AG20443 (cell line): ENCODE measurements at places on chromosomes 3 and 15.

GRCh38 chr15:77075528-77075927 is 4.6 kb upstream of the TSPAN3 start:
- DNase-seq: peak; percentile 43

DNA sequence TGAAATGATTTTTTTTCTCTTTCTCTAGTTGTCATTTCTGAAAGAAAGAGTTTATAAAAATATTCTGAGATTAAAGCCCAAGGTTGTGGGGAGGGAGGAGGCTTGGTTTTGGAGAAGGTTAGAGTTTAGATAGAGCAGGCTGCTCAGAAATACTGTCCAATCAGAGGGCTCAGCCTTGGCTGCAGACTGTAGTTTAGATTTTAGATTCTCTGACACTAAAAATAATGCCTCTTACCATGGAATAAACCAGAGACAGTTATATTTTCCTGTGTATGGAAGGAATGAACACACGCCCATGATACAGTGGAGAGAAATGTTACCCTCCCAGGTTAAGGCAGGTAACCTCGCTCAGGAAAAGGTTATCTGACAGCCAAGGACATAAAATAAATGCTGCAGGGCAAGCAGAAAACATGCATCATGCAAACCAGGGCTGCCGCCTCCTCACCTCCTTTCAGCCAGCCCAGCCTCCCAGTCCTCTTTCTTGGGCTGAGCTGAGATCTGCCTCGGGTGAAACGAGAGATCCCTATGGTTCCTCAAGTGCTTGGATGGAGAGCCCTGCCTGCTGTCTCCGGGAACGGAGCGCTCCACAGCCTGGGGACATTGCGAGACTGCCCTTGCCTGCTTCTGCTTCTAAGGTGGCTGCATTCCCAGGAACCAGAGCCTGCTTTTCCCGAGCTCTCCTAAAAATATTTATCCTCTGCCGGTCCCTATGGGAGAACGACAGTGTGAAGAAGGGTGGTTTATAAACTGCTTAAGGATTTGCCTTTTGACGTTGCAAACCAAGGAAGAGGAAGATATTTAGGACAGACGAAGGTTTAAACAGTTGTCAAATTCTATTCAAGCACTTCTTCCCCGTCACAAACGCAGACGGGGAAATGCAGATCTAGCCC is 848 bp downstream of the NCEH1 start:
- peak; percentile 35 for DNase-seq

DNA sequence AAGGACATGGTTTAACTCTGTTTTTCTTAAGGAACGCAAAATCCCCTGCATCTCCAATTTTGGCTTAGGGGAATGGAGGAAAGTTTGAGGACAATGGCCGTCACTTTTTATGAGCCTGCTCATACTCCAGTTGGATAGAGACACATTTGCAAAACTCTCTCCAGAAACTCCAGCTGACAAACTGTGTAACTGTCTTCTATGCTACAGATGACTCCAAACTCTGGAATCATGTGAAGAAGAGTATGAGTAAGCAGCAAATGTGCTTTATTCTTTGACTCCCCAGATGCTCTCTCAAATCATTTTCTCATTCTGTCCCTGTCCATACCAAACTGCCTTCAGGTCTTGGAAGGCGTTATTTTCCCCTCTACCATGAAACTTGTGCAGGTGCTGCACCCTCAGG is 226.5 kb upstream of the GPR149 start:
- no peak for DNase-seq

DNA sequence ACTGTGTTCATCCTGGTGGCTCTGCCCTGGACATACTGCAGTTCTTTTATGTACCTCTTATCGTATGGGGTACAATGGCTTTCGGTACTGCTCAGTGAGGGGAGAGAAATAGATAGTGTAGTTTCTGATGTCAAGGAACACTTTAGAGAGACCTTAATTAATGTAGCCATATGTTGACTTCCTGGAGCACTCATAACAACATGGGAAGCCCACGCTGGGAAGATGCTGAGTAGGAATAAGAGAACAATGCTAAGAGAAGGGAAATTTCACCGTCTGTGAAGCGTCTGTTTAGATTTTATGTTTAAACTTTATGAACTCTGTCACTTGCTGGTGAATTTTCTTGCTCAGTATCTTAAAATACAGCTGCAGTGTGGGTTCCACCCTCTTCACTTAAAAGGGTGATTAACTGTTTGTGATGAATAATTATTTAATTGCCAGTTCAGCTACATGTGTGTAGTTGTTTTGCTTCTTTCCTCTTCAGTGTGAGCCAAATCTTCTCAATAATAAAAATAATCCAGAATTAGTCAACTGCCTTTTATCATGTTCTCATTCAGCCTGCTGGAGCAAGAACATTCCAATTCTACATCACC is 373.1 kb upstream of the TPRG1 start:
- no peak for DNase-seq

DNA sequence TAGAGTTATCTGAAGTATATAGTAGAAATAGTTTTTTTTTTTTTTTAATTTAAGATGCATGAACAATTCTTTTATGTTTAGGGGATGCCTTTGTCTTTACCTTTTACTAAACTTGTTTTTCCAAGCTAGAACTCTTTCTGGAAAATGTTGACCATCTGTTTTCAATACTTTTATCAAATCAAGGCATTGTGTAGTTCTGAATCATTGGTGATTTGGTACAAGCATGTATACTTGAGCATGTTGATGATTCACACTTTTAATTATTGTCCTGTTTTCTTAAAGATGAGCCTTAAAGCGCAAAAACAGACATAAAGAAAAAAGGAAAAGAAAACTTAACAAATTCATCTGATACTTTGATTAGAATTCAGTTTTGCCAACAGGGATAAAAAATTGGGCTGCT is 28.3 kb downstream of the PDCD6IP start:
- DNase-seq: peak; percentile 23

DNA sequence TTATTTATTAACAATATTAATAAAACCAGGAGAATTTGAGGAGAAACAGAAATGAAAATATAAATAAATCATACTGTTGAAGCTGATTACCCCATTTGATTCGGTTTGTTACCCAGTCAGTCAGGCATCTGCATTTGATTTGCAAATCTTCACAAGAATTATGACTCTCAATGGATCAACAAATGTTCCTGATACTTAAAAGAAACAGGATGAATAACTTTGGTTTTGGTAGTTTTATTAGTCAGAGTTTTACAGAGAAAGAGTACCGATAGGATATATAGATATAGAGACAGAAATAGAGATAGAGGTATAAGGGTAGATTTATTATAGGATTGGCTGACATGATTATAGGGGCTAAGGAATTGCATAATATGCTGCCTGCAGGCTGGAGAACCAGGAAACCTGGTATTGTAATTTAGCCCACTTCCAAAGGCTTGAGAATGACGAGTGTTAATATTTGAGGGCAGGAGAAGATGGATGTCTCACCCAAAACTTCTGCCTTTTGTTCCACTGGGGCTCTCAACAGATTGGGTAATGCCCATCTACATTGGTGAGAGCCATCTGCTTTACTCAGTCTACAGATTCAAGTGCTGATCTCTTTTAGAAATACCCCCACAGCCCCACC is 241.6 kb upstream of the COL8A1 start:
- no peak for DNase-seq

DNA sequence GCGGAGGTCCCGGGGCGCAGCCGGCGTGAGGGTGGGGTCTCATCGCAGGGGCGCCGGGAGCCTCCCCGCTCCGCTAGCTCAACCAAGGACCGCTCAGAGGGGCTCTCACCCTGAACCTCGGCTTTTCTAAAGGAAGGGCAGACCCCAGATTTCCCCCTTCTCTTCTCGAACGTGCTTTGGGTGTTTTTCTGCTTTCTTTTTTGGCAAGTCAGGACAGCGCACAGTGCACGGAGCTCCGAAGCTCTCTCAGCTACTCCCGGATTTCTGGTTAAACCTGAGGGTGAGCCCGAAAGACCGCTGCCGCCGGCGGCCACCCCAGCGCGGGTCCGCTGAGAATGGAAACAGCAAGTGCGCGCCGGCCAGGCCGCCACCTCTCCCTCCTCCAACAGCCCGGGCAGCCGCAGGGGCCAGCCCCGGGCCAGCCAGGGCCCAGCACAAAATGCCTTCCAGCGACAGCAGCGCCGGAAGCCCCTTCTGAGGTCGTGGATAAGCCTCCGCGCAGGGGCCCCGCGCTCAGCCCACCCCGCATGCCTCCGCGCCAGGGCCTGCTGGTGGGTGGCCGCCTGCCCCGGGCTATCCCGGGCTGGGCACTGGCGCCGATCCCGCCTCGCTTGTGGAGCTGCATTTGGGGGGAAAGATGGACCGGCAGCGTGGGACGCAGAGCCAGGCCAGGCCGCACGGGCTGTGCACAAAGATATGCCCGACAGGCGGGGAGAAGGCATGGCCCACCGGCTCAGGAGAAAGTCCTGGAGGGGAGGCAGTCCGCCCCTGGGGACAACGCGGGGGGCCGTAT is 8.2 kb upstream of the OCA2 start:
- peak; percentile 56 for DNase-seq

GRCh38 chr3:17190353-17191078 is 305.8 kb downstream of the PLCL2 start:
- no peak for DNase-seq

- no peak for DNase-seq
Observed at GRCh38 chr15:52493968-52494367, 34.7 kb downstream of the MYO5A start.

GRCh38 chr15:44035781-44036699 is 159.0 kb downstream of the FRMD5 start:
- DNase-seq: peak; percentile 18

- peak; percentile 73 for DNase-seq
Observed at GRCh38 chr3:136818191-136818768, 646 bp upstream of the SLC35G2 start.

DNA sequence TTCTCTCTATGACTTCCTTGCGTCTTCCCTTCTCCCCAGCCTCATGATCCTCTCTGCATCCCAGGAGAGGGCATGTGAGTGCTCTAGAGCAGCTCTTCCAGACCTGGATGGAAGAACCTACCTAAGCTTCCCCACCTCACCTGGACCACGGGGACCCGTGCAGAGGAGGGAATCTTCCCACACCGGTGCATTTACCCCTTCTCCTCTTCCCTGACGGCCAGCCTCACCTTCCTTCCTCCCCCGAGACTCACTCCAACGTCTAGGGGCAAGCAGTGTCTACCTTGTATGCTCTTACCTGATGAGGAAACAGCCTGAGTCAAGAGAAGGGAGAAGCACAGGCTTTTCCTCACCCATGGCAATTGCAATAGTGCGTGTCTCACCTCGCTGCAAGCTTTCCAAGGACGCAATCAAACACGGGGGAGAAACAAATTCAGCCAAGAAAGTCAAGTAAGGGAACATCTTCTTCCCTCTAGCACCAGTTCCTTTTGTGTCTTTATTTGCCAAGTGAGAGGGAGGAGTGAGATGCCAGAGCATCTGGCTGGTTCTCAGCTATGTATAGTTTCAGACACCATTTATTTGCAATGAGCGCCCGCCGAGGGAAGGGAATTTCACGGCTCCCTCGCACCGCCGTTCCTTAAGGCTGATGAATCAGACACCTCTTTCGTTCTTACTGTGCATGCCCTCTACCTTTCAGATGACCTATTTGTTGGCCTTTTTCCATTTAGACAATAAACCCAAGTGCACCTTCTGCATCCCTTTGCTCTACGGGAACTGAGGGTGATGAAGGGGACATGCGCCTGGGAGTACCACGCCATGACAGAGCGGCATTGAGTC is 1.8 kb upstream of the CCR9 start:
- no peak for DNase-seq

DNA sequence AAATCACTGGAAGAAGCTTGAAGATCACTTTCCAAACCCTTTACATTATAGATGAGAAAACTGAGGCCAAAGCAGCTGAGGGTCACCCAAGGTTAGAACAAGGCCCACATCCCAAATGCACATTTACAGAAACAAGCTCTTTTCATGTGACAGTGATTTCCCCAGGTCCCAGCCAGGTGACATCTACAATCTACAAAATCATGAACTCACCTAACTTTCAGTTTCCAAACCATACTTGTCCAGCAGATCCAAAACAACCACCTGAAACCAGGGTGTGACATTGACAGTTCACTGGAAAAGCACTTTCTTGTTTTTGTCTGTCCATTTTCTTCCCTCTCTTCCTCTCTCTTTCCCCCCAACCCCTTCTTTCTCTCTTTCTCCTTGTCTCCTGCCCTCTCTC is 132.2 kb upstream of the PRICKLE2 start:
- DNase-seq: no peak

GRCh38 chr15:56040081-56041035 is 46.9 kb upstream of the NEDD4 start:
- DNase-seq: peak; percentile 88

- peak; percentile 28 for DNase-seq
Observed at GRCh38 chr15:75067123-75067830, 43.9 kb downstream of the PPCDC start.

DNA sequence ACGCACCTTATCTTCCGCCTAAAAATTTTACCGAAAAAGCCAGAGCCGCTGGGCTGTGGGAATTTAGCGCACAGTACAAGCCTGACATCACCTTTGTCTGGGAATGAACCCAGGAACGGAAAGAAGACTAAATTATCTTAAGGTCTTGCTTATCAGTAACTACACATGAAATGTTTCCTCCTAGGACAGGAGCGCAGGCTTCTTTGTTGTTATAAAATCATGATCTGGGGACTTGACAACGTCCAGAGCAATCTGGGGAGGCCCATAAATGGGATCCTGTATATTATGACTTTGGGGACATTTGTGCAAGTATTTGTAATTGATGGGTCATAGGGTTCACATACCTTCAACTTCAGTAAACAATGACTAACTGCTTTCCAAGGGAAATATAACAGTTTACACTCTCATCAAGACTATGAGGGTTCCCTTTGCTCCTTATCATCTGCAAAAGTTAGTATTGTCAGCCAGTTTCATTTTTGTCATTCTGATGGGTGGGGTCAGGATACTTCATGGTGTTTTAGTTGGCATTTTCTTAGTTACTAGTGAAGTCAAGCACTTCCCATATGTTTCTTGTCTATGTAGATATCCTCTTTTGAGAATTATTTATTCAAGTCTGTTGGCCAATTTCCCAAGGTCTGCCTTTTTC is 213.9 kb upstream of the PFN2 start:
- DNase-seq: no peak
